ENCODE measurements at places on chromosomes 4 and X.

DNA sequence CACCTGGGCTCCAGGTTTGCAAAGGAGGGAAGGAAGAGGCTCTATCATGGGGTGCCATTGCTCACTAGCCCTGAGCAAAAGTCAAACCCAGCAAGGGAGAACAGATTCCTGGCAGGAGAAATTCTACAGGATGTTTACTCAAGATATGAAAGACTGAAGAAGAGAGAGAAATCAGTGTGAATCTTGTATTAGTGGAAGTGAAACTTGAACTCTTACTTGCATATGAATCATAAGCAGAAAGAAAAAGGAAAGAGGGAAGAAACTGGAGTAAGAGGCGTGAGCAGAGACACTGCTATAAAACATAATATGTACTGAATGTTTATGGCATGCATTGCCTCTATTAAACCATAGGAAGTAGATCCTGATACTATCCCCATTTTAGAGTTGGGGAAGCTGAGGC lies 60.9 kb downstream of the C4orf46 start:
- no peak for DNase-seq

DNA sequence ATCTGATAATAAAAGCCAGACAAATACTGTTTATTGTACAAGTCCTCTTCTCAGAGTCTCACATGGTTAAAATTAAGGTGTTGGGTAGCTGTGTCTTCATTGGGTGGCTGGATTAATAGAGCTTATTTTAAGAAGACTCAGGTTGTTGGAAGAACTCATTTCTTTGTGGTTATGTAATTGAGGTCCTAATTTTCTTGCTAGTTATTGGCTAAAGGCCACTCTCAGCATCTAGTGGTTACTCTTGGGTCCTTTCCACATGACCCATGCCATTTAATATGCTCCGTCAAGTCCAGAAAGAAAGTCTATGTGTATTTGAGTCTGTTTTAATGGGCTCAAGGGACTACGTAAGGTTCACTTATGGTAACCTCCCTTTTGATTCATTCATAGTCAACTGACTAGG lies 1668.6 kb upstream of the AGA start:
- DNase-seq = no peak

- peak; percentile 78 for DNase-seq
These were observed at the start of gene MTMR8 for GRCh38 chrX:64394874-64395567. Gene MTMR8 (minus strand): TSS chrX:64395452. CDS start chrX:64395363, 89 bp downstream.

GRCh38 chr4:173943547-173943946 lies 339.9 kb downstream of the FBXO8 start:
- no peak for DNase-seq

GRCh38 chr4:132332932-132333723 lies 816.0 kb upstream of the PCDH10 start:
- DNase-seq = no peak

Measured in CD4-positive, alpha-beta T cell treated with Interferon gamma for 1 hour (primary cell).